Iris pigment epithelial cell (primary cell): ENCODE measurements at places on chromosomes 13 and 19.
A peak's percentile ranks its signal among the peaks of the same experiment; 100 is the strongest.

- DNase-seq = peak; percentile 1
Observed at GRCh38 chr13:67806796-67807195, 576.7 kb upstream of the PCDH9 start.

DNA sequence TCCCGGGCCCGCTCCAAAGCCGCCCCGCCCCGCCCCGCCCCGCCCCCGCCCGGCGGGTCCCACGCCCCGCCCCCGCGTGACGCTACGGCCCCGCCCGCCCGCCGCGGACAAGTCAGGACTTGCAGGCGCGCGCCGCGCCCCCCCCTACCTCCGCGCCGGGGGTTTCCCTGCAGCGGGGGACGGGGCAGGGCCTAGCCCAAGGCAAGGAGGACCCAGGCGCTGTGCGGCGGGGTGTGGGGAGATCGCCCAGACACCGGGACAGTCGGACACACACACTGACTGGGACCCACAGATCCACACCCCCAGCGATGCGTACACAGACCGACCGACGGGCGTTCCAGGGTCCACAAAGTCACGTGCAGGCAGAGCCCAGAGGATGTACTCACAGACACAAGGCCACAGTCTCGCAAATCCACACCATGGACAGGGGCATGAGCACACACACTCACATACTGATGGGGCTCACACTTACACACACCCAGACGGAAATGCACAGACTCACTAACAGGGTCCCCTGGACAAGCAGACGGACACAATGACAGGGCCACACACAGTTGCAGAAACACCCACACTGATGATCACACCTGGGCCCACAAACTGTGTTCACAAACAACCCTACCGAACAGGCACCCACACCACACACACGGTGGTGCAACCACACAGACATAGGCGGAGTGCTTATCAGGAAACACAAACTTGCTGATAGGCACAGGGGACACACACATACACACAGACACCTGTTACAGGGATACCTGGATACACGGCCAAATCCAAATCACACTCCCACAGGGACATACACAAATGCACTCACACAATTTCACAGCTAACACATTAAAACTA, 436 bp upstream of the BBC3 start:
- DNase-seq = peak; percentile 94

- DNase-seq = peak; percentile 79
Observed at GRCh38 chr19:48403606-48404005, 10.1 kb downstream of the GRIN2D start.

- DNase-seq = peak; percentile 8
Observed at GRCh38 chr19:48044561-48044960, 682 bp upstream of the CABP5 start.

DNA sequence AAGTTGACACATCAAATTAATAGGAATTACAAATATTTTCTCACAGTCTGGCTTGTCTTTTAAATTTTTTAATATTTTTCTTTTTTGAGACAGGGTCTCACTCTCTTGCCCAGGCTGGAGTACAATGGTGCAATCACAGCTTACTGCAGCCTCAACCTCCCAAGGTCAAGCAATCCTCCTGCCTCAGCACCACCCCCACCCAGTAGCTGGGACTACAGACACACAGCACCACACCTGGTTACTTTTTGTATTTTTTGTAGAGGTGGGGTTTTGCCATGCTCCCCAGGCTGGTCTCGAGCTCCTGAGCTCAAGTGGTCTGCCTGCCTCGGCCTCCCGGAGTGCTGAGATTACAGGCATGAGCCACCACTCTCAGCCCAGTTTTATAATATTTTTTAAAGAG, 72.0 kb downstream of the SPATA13 start:
- DNase-seq = no peak

DNA sequence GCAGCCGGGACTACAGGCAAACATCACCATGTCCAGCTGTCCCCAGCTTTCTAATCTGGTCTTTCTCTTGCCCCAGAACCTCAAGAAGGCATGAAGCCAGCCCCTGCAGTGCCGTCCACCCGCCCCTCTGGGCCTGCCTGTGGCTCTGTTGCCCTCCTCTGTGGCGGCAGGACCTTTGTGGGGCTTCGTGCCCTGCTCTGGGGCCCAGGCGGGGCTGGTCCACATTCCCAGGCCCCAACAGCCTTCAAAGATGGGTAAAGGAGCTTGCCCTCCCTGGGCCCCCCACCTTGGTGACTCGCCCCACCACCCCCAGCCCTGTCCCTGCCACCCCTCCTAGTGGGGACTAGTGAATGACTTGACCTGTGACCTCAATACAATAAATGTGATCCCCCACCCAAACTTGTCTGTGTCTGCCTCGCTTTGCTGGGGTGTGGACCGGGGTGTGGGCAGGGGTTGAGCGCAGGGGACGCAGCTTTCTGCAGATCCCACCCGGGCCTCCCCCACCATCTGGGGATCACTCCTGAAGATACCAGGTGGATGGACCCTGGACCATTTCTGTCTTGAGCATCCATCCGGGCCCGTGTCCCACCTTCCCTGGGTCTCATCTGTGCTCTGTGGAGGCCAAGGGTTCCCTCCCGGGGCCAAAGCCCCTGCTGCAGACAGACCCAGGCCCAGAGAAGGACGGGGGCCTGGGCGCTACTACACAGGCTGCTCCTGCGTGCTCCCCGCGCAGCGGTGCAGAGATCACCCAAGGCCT, 15.3 kb downstream of the PRKCSH start:
- no peak for DNase-seq

GRCh38 chr19:40139533-40140287, 49.0 kb upstream of the ZNF780A start:
- DNase-seq = peak; percentile 54

- DNase-seq = peak; percentile 31
Observed at GRCh38 chr19:57434386-57435061, 601 bp upstream of the ZNF749 start.

DNA sequence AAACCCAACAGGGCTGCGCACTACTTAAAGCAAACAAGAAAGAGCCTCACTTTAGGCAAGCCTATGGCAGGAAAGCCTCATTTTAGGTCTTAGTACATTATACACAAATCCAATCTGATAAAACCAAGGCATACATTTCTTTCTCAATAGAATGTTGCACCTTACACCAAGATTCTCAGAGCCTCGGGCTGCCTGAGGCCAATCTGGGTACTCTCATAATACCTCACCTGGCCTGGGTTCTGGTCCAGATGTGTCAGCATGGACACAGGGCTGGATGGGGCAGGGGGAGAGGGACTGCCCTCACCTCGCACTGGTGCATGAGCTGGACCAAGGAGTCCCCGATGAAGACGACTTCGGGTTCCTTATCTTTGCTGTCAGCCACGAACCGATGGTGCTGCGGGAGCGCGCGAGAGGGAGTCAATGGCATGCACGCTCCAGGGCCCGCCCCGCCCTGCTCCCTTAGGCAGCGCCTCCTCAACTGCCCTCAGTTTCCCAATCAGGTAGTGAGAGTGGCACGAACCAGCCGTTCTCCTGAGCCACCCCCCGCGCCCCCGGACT, at the start of gene PRR19:
TSS of gene PRR19 (plus strand) at position 487 of the 558 bp plus-strand sequence. CDS start 7,453 bp downstream, outside the sequence.
- DNase-seq = no peak

DNA sequence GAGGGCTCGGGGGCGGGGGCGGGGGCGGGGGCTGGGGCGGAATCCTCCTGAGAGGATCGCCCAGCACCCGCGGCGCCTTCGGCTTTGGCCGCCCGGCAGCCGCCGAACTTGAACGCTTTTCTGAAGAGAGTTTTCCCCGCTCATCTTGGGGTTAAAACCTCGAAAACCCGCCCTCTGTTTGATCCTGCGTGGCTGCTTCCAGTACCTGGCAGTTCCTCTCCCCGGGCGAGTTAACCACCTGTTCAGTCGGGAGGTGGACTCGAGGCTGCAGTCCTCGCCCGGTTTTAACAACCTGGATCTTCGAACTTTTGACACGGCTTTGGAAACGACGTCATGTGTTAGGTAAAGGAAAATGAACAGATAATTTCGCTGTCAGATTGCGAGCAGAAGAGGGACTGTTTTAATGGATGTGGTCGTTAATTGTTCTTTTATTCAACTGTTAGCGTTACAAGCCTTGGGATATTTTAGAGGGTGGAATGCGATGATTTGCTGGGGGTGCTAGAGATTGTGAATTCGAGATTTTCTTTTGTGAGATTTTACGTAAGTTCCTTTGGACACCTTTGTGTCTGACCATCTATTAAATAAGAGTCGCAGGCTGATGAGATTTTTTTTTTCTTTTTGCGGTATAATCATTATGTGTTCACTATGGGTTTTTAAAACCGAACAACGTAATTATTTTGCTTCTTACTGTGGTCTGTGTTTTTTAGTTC, 1.0 kb downstream of the FNDC3A start:
- DNase-seq = peak; percentile 77

DNA sequence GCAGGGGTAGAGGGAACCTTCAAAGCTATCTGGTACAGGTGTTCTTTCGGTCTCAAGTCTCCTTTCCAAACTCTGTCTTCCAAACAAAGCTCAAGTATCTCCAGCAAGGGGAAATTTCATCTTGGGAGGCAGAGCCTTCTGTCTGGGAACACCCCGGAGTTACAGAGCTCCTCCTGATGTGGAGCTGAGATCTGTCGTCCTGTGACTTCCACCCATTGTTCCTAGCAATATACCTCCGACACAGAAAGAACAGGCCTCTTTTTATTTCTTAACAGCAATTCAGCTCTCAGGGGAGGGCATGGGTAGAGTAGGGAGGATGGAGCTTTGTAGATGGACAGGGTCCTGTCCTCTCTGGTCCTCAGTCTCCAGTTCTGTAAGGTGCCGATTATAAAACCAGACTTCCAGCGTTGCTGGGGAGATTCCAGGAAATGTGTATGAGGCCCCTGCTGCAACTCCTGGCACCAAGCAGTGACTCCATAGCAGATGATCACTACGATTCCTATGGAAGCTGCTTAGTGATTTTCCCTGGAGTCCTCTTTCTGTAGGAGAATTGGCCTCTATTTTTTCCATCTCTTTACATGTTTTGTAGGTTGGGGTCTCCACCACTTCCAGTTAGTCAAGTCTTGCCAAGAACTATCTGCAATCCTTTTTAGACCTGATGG, 56.0 kb upstream of the ARGLU1 start:
- DNase-seq = no peak

- DNase-seq = no peak
Observed at GRCh38 chr13:21081926-21082325, 20.5 kb upstream of the LATS2 start.

- DNase-seq = no peak
Observed at GRCh38 chr19:584240-585001, 5.3 kb upstream of the HCN2 start.

- peak; percentile 90 for DNase-seq
Observed at GRCh38 chr13:93227878-93228642, 1.5 kb downstream of the GPC6 start.

DNA sequence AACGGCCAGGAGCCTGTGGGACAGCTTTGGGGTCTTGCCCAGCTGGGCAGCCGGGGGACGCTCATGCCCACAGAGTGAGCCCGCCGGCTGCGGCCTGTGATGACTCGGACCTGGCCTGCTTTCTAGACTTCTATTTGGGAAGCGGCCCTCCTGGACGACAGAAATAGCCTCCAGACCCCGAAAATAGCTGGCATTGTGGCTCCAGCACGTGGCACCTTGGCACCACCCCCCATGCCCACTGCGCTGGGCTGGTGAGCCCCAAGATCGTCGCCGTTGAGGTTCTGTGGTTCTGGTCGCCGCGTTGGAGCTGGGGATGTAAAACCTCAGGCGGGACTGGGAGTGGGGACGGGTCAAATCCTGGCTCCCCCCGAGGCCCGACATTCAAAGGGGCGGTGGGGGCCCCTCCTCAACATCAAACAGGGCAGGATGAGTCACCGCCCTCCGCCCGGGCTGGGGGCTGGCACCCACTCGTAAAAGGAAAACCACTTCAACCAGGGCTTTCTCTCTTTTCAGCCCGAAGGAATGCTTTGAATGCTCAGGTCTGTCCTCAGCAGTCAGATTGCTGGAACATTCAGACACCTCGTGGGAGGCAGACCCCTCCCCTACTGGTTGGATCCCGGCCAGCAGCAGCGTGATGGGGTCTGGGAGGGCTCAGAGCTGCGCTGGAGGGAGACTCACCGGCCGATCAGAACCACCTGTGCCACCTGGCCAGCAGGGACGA, 42.1 kb downstream of the GADD45B start:
- peak; percentile 36 for DNase-seq

GRCh38 chr13:94860981-94861407, 148.6 kb upstream of the SOX21 start:
- DNase-seq = peak; percentile 21

- no peak for DNase-seq
Observed at GRCh38 chr13:26128676-26129075, 76.9 kb upstream of the SHISA2 start.

DNA sequence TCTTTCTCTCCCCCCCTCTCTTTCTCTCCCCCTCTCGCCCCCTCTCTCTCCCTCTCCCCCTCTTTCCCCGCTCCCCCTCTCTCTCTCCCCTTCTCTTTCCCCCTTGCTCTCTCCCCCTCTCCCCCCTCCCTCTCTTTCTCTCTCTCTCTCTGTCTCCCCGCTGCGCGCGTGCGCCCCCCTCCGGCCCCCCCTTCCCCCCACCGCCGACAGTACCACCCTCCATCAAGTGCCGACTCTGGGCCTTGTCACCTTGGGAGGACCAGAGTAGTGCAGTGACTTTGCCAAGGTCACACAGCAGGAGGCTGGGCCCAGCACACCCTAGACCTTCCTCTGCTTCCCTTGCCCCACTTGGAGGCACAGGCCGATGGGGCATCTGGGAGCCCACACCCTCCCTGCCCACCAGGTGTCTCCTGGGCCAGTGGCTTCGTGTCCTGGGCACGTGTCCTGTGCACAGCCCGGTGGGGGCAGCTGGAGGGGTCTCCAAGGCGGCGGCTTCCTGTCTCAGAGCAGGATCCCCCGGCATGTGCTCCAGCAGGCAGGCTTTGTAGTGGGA, 121.6 kb downstream of the KDM4B start:
- DNase-seq = no peak

- DNase-seq = no peak
Observed at GRCh38 chr13:48443442-48444208, 30.7 kb upstream of the LPAR6 start.
